ENCODE measurements at places on chromosomes 11 and 22.

- DNase-seq: no peak
Observed at GRCh38 chr11:31558001-31558400, 48.4 kb downstream of the ELP4 start.

- no peak for DNase-seq
Observed at GRCh38 chr11:64887234-64887756, 8.9 kb upstream of the EHD1 start.

DNA sequence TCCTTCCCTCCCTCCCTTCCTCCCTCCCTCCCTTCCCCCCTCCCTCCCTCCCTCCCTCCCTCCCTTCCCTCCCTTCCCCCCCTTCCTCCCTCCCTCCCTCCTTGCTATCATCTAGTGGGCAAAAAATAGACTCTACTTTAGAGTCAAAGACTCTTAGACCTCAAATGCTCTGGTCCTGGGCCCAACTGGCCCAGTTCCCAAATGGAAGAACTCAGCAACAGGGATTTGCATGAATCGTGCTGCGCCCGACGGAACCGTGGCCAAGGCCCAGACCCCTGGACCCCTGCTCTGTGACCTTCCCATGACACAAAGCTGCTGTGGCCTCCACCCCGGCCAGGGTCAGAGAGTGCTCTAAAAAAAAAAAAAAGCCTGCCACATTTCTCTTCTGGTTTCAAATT is 97.4 kb downstream of the WNT7B start:
- DNase-seq: no peak

DNA sequence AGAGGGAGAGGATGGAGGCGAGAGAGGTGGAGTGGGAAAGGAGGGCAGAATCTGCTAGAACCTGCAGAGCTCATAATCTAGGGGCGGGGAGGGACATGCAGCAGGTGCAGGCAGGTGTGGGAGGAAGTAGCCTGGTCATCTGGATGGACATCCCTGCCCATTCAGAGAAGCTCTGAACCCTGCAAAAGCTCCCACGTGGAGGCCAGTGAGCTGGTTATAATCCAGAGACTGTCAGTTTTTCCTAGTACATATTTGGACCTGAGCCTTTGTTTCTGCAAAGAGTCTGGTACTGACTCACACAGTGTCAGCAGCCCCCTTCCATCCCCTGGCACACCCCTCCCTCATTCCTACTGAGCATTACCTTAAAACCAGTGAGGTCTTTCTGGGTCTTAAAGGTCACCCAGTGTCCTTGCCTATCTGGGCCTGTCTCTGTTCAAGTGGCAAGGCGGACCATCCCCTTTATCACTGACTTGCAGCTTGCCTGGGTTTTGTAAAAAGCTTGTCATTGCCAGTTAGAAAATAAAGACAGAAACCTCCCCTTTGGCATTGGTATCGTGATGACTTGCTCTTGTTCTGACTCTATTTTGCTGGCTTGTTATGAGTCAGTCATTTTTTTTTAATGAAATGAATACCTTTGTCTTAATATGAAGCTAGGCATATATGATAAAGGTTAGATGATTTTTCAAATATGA is 26.1 kb downstream of the PTPRJ start:
- DNase-seq: no peak

DNA sequence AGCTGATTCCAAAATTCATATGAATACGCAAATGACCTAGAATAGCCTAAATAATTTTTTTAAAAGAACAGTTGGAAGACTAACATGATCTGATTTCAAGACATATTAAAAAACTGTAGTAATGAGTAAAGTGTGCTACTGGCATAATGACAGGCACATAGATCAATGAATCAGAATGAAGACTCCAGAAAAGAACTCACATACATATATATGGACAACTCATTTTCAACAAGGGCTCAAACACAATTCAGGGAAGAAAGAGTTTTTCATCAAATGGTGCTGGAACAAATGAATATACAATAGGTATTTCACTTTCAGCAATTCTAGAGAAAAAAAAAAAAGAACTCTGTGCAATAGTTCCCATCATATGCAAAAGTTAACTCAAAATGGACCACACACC is 33.7 kb downstream of the BTBD10 start:
- DNase-seq: no peak

DNA sequence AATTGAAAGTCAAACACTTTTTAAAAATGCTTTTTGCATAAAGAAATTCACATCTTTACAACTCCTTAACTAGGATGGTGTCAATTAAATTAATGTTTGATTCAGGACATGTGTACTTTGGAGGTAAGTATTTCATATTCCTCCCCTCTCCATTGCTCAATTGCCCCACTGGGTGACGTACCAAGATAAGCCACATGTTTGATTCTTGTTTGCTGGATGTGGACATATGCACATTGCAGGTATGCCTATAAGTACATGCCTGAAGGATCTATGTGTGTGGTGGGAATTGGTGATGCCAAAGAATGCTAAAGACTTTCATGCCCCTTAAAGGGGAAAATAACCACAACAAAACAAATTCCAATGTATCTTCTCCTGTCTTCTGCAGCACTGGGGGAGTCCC is 5.8 kb downstream of the CD44 start:
- DNase-seq: no peak

GRCh38 chr11:20634044-20634443 is 34.6 kb downstream of the SLC6A5 start:
- no peak for DNase-seq

- DNase-seq: no peak
Observed at GRCh38 chr11:59559886-59560285, 48.5 kb downstream of the OR4D9 start.

DNA sequence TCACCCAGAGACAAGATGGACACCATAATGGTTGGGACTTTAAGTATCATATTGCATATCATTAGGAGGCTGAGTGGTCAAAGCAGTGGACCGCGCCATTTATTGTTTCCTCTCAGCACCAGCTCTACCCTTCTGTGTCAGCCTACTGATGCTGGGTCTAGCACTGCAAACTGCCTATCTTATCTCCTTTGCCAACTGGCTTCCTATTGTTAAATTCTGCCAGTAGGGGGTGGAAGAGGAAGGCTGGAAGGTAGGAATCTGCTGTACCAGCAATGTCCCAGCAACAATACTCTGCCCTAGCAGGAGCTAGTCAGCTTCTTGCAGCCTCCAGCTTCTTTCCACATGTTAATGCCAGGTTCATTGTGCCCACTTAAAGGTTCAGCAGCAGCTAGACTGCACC is 367.1 kb upstream of the PDGFD start:
- DNase-seq: peak; percentile 11

DNA sequence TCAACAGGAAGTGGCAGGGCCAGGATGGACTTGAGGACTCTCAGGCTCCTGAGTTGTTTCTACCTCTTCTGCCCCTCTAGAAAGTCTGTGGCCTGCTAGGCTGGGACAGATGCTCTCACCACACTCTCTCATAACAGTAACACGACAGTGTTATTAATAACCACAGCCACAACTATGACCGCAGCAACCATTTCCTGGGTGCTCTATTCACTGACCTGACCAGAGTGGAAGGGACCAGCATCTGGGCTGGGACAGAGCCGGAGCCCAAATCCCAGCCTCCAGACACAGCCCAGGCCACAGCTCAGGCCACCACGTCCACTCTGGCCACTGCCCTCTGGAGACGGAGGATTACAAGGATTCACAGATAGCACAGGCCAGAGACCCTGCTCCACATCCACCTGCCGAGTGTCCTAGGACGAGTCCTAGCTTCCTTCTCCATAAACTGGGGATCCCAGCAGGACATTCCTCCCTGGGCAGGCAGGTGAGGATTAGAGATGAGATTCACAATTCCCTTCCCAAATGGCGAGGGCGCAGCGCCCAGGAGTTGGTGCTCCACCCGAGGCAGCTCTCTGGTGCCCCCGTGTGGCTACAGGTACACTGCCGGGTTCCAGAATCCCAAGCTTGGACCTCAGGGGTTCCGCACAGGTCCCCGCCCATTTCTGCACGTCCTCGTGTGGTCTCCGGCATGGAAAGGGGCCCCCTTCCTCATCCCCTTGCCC is 7.1 kb downstream of the PNPLA5 start:
- peak; percentile 45 for DNase-seq

DNA sequence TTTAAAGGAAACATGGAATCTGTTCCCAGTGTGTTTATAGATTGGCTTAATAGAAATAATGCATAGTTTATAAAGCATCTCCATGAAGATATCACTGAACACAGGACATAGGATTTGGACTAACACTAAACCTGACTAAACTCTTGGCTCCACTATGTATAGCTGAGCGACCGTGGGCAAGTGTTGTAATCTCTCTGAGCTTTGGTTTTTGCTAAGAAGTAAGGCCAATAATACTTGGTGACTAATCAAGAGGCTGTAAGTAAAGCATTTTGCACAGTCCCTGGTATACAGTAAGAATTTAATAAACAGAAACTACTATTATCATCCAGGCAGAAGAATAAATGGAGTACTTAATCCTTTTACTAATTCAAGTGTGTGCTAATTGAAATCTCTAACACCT is 125.5 kb upstream of the MTMR2 start:
- no peak for DNase-seq

DNA sequence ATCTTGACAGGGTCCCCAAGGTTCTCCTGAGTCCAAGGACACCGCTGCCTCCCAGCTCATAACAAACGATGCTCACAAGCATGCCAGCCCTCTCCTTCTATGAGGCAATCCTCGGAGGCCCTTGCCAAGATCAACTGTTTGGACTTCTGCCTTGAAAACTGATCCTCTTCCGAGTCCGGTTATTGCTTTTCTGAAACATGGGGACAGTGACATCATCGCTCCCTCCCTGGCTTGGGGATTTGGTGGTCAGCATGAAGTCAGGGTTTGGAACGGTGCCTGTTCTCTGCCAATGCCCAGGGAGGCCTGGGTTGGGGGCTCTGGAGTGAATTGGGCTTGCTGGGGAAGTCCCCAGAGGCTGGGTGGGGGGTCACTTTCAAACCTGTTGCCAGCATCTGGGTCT is 149.3 kb downstream of the FBXO7 start:
- no peak for DNase-seq

- no peak for DNase-seq
Observed at GRCh38 chr11:110493346-110493745, 63.6 kb downstream of the FDX1 start.

DNA sequence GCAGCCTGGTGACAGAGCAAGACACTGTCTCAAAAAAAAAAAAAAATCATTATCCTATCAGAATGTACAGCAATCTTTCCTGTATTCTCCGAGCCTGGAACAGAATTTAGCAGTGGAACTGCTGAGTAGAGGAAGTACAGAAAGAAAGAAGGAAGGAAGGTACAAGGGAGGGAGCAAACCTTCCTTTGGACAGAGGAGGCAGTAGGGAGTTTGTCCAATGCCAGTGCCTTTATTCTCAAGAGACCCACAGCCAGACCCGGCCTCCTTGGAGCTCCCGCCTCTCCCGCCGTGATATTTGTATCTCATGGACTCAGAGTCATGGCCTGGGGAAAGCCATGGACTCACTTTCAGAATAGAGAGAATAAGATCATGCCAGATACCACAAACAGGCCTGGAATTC is 37.7 kb upstream of the LRRC55 start:
- no peak for DNase-seq

- no peak for DNase-seq
Observed at GRCh38 chr11:87804176-87804575, 371.1 kb downstream of the RAB38 start.

DNA sequence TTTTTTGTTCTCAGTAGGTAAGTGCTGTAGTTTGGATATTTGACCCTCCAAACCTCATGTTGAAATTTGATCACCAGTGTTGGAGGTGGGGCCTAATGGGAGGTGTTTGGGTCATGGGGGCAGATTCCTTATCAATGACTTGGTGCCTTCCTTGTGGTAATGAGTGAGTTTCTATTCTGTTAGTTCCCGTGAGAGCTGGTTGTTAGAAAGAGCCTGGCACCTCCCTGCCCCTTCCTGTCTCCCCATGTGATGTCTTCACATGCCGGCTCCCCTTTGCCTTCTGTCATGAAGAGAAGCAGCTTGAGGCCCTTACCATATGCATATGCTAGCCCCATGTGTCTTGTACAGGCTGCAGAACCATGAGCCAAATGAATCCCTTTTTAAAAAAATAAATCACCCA is 138.3 kb downstream of the TMEM135 start:
- DNase-seq: no peak

- no peak for DNase-seq
Observed at GRCh38 chr22:19038728-19039447, 83.3 kb downstream of the DGCR2 start.

DNA sequence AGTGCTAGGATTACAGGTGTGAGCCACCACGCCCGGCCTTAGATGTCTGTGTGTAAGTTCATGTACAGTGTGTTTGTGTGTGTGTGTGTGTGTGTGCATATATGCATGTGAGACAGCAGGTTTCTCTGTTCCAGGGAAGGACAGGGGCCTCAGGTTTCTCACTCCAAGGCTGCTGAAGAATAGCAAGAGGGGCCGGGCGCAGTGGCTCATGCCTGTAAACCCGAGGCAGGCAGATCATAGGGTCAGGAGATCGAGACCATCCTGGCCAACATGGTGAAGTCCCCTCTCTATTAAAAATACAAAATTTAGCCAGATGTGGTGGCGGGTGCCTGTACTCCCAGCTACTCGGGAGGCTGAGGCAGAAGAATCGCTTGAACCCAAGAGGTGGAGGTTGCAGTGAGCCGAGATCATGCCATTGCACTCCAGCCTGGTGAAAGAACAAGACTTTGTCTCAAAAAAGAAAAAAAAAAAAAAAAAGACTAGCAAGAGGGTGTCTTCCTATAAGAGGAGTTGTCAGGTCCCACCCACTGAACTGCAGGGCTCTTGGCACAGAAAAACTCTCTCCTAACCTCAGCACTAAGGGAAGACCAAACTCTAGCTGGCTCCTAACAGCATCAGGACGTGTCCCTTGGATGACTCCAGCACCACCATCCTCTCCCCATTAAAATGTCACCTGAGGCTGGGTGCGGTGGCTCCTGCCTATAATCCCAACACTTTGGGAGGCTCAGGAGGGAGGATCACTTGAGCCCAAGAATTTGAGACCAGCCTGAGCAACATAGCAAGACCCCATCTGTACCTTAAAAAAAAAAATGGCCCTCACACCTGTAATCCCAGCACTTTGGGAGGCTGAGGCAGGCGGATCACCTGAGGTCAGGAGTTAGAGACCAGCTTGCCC is 40.0 kb downstream of the TST start:
- DNase-seq: no peak

GRCh38 chr11:102716527-102716926 is 8.2 kb downstream of the MMP8 start:
- no peak for DNase-seq

- DNase-seq: no peak
Observed at GRCh38 chr11:78289552-78290292, 101.0 kb downstream of the USP35 start.

- DNase-seq: peak; percentile 72
Observed at GRCh38 chr11:63536669-63537292, at the start of gene PLAAT4. TSS of gene PLAAT4 (plus strand) at chr11:63536808. CDS start at chr11:63536869, 61 bp downstream.

DNA sequence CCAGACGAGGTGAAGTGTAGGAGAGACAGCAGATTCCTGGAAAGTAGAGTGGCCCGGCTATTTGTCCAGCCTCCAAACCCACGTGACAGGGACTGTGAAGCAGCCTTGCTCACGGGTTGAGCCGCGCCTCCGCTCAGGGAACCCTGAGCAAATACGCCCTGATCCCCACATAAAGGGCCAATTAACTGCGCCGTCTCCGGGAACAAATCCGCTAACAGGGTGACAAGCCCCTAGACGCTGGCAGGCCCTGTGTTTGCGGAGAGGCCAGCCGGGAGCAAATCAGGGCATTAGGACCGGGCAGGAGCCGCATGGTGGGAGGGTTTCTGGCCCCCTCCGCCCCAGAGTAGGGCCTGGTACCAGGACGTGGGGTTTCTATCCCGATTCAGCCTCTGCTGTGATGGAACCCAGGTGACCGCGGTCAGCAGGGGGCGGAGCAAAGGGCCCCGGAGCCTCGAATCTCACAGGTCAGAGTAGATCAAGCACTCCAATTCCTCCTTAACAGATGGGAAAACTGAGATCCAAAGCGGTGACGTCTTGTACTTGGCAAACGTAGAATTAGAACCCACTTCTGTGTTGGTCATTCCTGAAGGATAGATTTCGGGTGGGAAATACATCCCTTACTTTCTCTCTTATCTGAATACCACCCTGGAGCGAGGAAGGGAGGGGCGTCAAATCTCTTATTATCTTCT is 2.0 kb upstream of the ROBO3 start:
- peak; percentile 45 for DNase-seq
